Myometrial cell (primary cell): ENCODE measurements at places on chromosomes 5 and 9. TPM values are rescaled to one million over a fixed set of nuclear protein-coding genes. Genes with fewer than 3 reads are reported as not detected.

GTF3C4 gene
- 8.1 and 9.7 TPM in 2 replicates for total RNA-seq

C9orf43 gene
- 0.18 TPM in 1 of 2 replicates, not detected in the other for total RNA-seq

SPATA31C2 gene
- total RNA-seq, result not detected in 2 replicates

MYMK gene
- total RNA-seq, result not detected in 2 replicates

GRPEL2 gene
- 17.0 and 20.7 TPM in 2 replicates for total RNA-seq

TPPP gene
- total RNA-seq, result under 0.01 TPM in 1 of 2 replicates, not detected in the other

CARD9 gene
- 6.7 and 8.1 TPM in 2 replicates for total RNA-seq

HINT2 gene
- total RNA-seq, result 34.6 and 34.7 TPM in 2 replicates

PCDHB12 gene
- not detected in 2 replicates for total RNA-seq

RAD17 gene
- total RNA-seq, result 12.7 and 20.0 TPM in 2 replicates

IL4 gene
- not detected in 2 replicates for total RNA-seq

PCDHA4 gene
- 0.35 TPM in 1 of 2 replicates, not detected in the other for total RNA-seq

ELOVL7 gene
- not detected in 2 replicates for total RNA-seq

ARSI gene
- total RNA-seq, result 1.2 and 1.8 TPM in 2 replicates

TMEM215 gene
- not detected in 2 replicates for total RNA-seq

RIC1 gene
- 14.7 and 19.0 TPM in 2 replicates for total RNA-seq

PHF24 gene
- not detected in 2 replicates for total RNA-seq

SLC6A3 gene
- total RNA-seq, result not detected in 2 replicates

ADAMTSL2 gene
- total RNA-seq, result not detected in 2 replicates

KIF4B gene
- total RNA-seq, result under 0.01 TPM in 1 of 2 replicates, not detected in the other

ZNF608 gene
- total RNA-seq, result 0.18 and 0.29 TPM in 2 replicates

IFNK gene
- total RNA-seq, result not detected in 2 replicates

IFNA8 gene
- total RNA-seq, result not detected in 2 replicates

ALDH7A1 gene
- total RNA-seq, result 20.8 and 22.9 TPM in 2 replicates

PCDHB13 gene
- total RNA-seq, result under 0.01 TPM in 1 of 2 replicates, not detected in the other
